CD4-positive, CD25-positive, alpha-beta regulatory T cell (primary cell): ENCODE measurements at places on chromosomes 7 and 10. TPM values are rescaled to one million over a fixed set of nuclear protein-coding genes. Genes with fewer than 3 reads are reported as not detected.

Gene NUDT1
- total RNA-seq: 17.5 TPM

Gene ODAD2
- not detected for total RNA-seq

GRCh38 chr7:141333459-141333858, 217.8 kb upstream of the AGK start:
- no peaks in the 10 kb centered on the region for H3K36me3 ChIP-seq
- no peaks in the 10 kb centered on the region for H3K27me3 ChIP-seq
- H3K4me1 ChIP-seq: no peaks in the 10 kb centered on the region
- no peak overlapping the region for H3K27ac ChIP-seq
- DNase-seq: no peak

Gene SLC26A5
- not detected for total RNA-seq

- H3K4me1 ChIP-seq: no peaks in the 10 kb centered on the region
- no peaks in the 10 kb centered on the region for H3K27me3 ChIP-seq
- no peak for DNase-seq
- no peaks in the 10 kb centered on the region for H3K36me3 ChIP-seq
- H3K4me3 ChIP-seq: no peak overlapping the region
These were observed 249.8 kb downstream of the TRIL start for GRCh38 chr7:28708033-28708951.

GRCh38 chr10:59799421-59799820, 46.2 kb upstream of the MRLN start:
- DNase-seq: no peak
- no peak overlapping the region for H3K4me3 ChIP-seq
- no peaks in the 10 kb centered on the region for H3K27me3 ChIP-seq
- no peak overlapping the region for H3K27ac ChIP-seq
